ENCODE measurements at places on chromosomes 11 and 22.

GRCh38 chr22:37617431-37617830, 8.8 kb downstream of the GGA1 start:
- DNase-seq: no peak

- DNase-seq: no peak
Measured at GRCh38 chr11:8252946-8253345, 10.7 kb downstream of the LMO1 start.

DNA sequence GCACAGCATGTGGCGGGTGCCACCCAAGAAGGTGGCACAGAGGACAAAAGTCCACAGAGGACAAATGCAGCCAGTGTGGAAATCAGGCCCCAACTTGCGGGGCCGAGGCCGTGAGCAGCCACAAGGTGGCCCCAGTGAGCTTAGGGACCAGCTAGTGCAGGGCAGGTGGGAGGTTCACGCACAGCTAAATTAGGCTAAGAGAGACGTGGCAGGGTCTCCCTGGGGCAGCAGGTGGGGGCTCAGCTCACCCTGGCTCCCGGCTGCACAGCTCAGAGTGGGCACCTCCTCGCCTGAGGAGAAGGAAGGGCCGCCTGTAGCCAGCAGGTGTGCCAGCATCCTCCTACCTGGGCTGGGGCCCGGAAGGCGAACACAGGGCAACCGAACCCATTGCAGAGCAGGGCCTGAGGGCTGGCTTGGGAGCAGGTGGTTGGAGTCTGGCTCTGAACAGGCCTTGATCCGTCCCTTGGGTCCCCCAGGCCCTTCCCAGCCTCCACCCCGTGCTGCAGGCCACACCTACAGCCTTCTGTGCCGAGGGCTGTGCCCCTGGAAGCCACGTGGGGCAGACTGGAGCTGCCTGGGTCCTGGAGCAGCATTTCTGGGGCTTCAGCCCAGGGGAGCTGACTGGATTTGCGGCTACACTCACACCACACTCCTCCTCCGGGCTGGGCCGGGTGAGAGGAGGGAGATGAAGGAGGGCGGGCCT, 26.1 kb upstream of the CELSR1 start:
- DNase-seq: peak; percentile 85

GRCh38 chr11:95456714-95457491, 225.9 kb upstream of the SESN3 start:
- DNase-seq: no peak

- DNase-seq: no peak
Measured at GRCh38 chr22:42725606-42726355, 5.1 kb upstream of the A4GALT start.

DNA sequence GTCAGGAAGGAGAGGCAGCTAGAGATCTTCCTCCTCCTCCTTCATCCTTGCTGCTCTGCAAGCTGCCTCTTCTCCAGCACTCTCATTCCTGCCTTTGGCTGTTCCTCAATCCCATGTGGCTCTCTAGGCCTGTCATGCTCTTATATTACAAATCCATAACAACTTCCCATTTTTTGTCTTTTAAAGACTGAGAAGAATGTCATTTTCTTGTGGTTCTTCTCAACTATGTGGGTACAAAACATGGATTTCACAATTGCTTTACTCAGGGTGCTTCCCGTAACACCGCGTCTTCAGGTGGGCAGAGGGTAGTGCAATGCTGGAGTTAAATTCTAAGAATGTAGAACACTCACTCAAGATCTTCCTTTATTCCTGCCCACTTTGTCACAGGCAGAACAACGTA, 6.8 kb upstream of the CAT start:
- DNase-seq: no peak

- DNase-seq: no peak
Measured at GRCh38 chr11:3220101-3220500, 1.5 kb upstream of the MRGPRG start.

- no peak for DNase-seq
Measured at GRCh38 chr11:112753706-112754105, 207.5 kb upstream of the NCAM1 start.

DNA sequence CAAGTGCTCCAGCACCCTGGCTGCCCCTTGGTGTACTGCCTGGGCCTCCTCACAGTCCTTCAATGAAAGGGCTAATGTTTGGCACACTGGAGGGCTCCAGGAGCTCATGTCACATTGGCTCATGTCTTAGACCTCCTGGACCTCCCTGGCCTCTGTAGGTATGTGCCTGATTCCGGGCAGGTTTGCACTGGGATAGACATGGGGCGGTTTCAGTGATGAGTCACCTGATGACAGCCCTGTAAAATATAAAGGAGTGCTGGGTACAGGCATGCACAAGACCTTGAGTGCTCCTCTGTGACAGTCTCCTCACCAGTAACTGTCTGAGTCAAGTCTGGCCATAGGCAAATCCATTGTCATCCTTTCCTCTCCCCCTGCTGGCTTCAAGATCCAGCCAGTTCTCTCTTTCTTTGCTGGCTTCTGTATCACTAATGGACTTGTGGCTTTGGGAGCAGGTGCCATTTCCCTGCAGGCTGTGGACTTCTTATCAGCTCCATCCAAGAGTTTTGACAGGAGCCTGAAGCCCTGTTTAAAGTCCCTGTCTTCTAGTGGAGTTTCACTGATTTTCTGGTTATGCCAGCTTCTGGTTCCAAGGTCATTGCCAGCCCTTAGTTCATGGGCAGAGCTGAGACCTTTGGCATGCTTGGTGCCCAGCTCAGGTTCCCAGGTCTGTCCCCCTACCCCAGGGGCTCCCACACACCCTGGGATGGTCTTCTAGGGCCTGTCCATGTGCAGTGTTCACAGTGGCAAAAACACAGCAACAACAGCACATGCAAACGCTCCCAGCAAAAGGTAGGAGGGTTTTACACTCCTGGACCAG, 22.7 kb upstream of the P2RY2 start:
- no peak for DNase-seq

DNA sequence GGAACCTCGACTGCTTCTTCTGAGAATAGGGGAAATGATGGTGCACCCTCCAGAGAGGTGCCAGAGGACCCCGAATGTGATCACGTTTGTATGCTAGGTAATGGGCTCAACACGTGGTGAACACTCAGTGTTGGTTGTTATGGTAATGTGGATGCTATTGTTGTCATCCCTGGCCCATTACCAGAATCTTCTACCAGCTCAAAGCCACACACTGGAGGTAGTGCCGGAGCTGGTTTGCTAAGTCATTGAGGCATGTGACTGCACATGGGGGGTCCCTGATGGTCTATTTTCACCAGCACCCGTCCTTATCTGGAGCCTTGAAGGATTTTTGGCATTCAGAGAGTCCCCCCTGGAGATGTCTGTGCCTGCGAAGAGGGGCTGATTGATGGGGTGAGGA, 119.1 kb upstream of the CD82 start:
- no peak for DNase-seq

- DNase-seq: no peak
Measured at GRCh38 chr22:50119768-50120251, 30.0 kb downstream of the MOV10L1 start.

GRCh38 chr11:102420547-102420946, 32.0 kb downstream of the TMEM123 start:
- DNase-seq: no peak

- no peak for DNase-seq
Measured at GRCh38 chr22:49756676-49757075, 71.0 kb downstream of the BRD1 start.

GRCh38 chr11:62842171-62842741, 2.9 kb upstream of the WDR74 start:
- no peak for DNase-seq

- peak; percentile 52 for DNase-seq
Measured at GRCh38 chr11:46808799-46809431, 37.2 kb downstream of the CKAP5 start.
